Neural progenitor cell (in vitro differentiated cells): ENCODE measurements at places on chromosomes 2 and 18. TPM values are rescaled to one million over a fixed set of nuclear protein-coding genes. Genes with fewer than 3 reads are reported as not detected.

The RGPD3 gene
- 0.07 and 0.25 TPM in 2 replicates for total RNA-seq

DNA sequence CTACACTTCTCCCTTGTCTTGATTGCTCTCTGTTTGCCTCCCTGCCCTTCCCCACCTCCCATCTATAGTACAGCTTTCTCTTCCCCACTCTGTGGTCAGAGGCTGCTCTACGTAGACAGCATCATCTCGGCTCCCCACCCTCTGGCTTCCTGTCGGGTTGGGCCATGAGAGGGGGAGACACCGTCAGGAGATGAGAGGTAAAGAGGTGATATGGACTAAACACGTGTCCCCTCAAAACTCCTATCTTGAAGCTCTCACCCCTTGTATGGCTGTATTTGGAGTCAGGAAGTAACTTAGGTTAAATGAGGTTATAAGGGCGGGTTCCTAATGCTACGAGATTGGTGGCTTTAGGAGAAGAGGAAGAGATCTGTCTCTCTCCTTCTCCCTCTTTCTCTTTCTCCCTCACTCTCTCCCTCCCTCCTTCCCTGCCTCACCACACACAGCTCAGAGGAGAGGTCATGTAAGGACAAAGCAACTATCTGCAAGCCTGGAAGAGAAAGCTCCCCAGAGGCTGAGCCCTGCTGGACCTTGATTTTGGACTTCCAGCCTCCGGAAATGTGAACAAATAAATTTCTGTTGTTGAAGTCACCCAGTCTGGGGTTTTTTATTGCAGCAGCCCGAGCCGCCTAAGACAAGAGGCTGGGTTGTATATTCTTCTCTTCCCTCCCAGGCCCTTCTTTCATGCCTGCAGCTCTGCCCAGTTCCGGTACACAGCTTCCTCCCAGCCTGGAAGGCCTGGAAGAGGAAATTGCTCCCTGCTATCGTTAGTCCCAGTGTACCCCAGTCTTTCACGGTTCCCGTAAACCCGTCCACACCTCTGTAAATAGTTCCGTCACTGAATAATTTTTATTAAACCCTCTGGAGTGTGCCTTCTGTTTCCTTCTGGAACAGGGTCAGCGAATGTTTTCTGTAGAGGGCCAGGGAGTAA lies 138.0 kb downstream of the AKAIN1 start:
- H3K27ac ChIP-seq, result no peak overlapping the region
- no peak overlapping the region for H3K4me3 ChIP-seq
- H3K27me3 ChIP-seq, result no peaks in the 10 kb centered on the region
- DNase-seq, result no peak
- H3K4me1 ChIP-seq, result no peaks in the 10 kb centered on the region

The SERPINB10 gene
- not detected in 2 replicates for total RNA-seq

DNA sequence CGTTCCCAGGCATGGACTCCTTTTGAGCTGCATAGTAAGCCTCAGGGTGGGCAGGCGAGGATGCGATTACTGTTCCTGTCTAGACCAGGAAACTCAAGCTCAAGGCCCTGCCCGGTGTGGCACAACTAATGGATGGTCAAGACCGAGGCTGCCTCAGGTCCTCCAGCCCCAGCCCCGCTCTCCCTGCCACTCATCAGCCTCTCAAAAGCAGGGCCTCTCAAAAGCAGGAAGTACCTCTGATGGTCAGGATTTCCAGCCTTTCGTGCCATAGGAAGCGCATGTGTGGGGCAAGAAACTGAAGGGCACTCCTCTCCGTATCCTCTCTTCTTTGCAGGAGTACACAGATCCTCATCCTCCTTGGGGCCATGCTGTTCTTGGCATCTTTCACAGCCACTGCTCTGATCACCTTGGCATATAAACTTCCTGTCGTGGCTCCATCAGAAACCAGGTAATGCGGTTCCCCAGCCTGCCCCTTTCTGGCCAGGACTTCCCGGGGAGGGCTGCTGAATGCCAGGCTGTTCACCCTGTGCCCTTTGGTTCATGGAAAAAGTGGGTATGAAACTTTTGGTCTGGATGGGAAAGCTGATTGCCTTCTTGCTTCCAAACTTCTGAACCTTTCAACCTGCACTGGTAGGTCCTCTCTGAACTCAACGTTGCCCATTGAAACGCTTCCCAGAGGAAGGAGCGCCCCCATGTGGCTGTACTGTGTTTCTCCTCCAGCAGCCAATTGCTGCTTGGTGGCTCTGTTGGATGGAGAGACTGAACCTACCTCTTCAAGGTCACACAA lies 82.8 kb upstream of the SEC11C start:
- H3K27me3 ChIP-seq, result no peaks in the 10 kb centered on the region
- H3K4me3 ChIP-seq, result no peak overlapping the region
- H3K4me1 ChIP-seq, result no peaks in the 10 kb centered on the region
- H3K27ac ChIP-seq, result no peak overlapping the region

DNA sequence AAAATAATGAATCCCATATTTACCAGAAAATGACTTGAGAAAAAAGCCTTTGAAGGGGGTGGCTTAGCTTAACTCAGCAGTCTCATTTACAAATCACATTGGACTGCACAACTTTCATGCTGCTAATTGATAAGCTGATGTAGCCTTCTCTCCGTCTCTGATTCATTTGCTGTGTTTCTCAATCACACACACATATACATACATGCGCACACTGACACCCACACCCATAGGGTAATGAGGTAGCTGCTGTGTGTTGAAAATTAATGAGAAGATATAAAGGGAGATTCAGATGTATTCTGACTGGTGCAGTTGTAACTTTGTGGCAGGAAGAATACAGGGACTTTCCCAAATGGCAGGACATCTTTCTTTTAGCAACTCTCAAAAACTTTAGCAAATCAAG lies 141.9 kb upstream of the GCFC2 start:
- H3K4me3 ChIP-seq, result no peak overlapping the region
- H3K4me1 ChIP-seq, result no peaks in the 10 kb centered on the region
- H3K27ac ChIP-seq, result no peak overlapping the region
- H3K27me3 ChIP-seq, result no peaks in the 10 kb centered on the region
- no peak for DNase-seq
- H3K36me3 ChIP-seq, result no peaks in the 10 kb centered on the region

DNA sequence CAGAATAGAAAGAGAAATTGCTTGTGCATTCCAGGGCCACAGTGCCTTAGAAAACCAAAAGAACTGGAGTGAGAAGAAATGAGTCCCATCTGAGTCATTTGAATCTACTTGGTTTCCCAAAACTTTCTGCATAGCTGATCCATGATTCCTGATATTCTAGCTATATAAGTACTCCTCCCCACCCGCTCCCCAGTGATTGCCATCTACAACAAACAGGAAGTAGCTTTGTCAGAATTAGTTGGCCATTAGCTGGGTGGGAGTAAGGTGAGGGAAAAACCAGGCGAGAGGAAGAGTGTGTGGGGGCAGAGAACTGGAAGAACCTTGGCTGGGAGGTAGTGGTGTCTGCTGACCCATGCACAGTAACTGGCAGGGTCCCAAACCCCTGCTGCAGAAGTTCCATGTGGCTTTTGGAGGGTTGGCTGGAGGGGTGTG lies 122.1 kb downstream of the ACAA2 start:
- H3K36me3 ChIP-seq, result no peaks in the 10 kb centered on the region
- H3K4me1 ChIP-seq, result no peaks in the 10 kb centered on the region
- no peak overlapping the region for H3K4me3 ChIP-seq
- H3K27me3 ChIP-seq, result no peaks in the 10 kb centered on the region

GRCh38 chr2:172431993-172432392 lies 4.6 kb downstream of the ITGA6 start:
- no peak overlapping the region for H3K27ac ChIP-seq
- no peaks in the 10 kb centered on the region for H3K36me3 ChIP-seq

DNA sequence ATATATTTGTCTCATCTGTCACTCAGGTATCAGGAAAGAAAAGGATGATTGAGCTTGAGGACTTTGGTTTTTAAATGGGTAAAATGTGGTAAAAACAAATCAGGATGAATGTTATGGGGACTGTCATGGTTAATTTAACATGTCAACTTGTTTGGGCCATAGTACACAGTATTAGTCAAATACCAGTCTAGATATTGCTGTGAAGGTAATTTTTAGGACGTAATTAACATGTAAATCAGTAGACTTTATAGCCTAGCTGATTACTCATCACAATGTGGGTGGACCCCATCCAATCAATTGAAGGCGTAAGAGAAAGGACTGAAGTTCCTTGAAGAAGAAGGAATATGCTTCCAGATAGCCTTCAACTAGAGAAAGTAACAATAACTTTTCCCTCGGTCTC lies 275.7 kb upstream of the ZNF804A start:
- H3K36me3 ChIP-seq, result no peaks in the 10 kb centered on the region
- DNase-seq, result no peak
- no peak overlapping the region for H3K27ac ChIP-seq
- no peaks in the 10 kb centered on the region for H3K27me3 ChIP-seq
- no peak overlapping the region for H3K4me3 ChIP-seq

- peaks cover 27% of the 10 kb centered on the region for H3K4me1 ChIP-seq
- no peaks in the 10 kb centered on the region for H3K36me3 ChIP-seq
- H3K27me3 ChIP-seq, result peaks cover 37% of the 10 kb centered on the region
- peak overlapping the region; percentile 61 for H3K27ac ChIP-seq
- peak; percentile 44 for DNase-seq
- peak overlapping the region; percentile 72 for H3K4me3 ChIP-seq
Measured at GRCh38 chr2:218400167-218400929, 680 bp downstream of the CTDSP1 start.

The LOXHD1 gene
- total RNA-seq, result not detected in 2 replicates

DNA sequence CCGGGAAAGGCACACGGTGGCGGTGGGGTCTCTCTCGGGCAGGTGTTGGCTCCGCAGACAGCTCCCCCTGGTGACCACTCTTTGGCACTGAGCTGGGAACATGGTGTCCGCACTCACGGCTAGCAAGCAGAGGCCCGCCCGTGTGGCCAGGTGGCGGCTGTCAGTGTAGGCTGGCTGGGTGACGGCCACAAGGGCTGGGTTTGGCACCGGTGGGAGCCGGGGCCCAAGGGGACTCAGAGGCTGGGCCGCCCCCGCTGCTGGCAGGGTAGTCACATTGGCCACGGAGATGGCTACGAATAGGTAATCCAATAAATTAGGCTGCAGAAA lies 1071.7 kb downstream of the RPIA start:
- H3K27me3 ChIP-seq, result no peaks in the 10 kb centered on the region
- no peaks in the 10 kb centered on the region for H3K36me3 ChIP-seq
- no peak overlapping the region for H3K4me3 ChIP-seq
- H3K4me1 ChIP-seq, result no peaks in the 10 kb centered on the region

The PCGF1 gene
- 10.9 and 13.8 TPM in 2 replicates for total RNA-seq

The GALR1 gene
- not detected in 2 replicates for total RNA-seq

DNA sequence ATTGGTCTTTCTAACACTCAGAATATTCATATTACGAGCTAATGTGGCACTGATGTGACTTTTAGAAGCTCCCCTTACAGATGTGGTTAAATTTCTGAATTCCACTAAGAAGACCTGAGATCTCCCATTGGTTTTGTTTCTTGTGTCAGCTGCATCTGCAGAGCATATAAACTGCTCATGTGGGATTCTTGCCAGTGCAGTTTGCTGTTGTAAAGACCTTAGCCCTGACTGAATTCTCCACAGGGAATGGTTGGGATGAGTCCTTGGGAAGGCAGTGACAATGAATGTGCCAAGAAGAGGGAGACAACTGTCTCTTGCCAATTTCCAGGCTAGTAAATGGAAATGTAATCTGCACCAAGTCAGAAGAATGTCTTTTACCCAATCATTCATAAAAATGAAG lies 94.1 kb downstream of the PTPRM start:
- H3K4me3 ChIP-seq, result no peak overlapping the region
- H3K4me1 ChIP-seq, result peaks cover 19% of the 10 kb centered on the region
- H3K27ac ChIP-seq, result no peak overlapping the region
- H3K36me3 ChIP-seq, result no peaks in the 10 kb centered on the region
- no peak for DNase-seq

- H3K27ac ChIP-seq, result no peak overlapping the region
- H3K36me3 ChIP-seq, result no peaks in the 10 kb centered on the region
Measured at GRCh38 chr2:124211461-124211860, 186.4 kb downstream of the CNTNAP5 start.

The SDC1 gene
- total RNA-seq, result 27.5 and 54.0 TPM in 2 replicates

GRCh38 chr2:8153258-8153718 lies 528.6 kb upstream of the ID2 start:
- no peak for DNase-seq
- H3K4me3 ChIP-seq, result no peak overlapping the region
- H3K36me3 ChIP-seq, result no peaks in the 10 kb centered on the region
- H3K27ac ChIP-seq, result no peak overlapping the region
- no peaks in the 10 kb centered on the region for H3K27me3 ChIP-seq

DNA sequence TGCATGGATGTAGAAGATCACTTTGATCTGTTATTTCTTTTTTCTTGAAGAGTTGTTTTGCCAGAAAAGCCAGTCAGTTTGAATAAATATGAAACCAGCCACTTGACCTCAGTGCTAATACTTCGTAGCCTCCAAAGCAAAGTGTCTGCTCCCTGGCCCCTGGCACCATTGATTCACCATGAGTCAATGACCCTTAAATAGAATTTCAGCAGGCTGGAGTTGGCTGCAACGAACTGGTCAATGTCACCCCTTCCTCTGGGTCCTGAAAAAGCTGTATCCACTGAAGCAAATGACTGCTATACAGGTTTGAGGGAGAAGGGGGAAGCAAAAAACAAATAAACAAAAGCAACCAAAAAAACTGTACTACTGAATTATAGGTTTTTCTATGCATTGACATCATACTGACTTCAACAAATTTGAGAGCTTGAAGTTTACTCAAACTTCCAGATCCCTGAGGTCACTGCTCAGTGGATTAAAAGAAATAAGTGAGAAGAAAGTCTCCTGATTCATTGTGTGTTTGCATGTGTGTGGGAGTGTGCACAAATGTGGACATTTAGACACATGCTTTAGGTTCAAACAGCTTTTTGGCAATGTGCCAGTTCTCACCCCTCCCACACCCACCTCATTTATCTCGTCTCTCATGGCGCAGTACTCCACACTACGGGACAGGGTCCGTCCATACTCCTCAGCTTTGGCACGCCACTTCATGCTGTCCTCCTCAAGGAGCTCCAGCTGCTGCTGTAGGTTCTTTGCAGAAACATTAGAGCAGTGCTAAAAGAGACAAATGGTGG lies 58.1 kb upstream of the TTN start:
- no peaks in the 10 kb centered on the region for H3K36me3 ChIP-seq
- no peak overlapping the region for H3K27ac ChIP-seq
- H3K4me3 ChIP-seq, result no peak overlapping the region
- peaks cover 5% of the 10 kb centered on the region for H3K4me1 ChIP-seq
- no peak for DNase-seq
- H3K27me3 ChIP-seq, result no peaks in the 10 kb centered on the region

- H3K4me1 ChIP-seq, result peaks cover 7% of the 10 kb centered on the region
- no peak overlapping the region for H3K27ac ChIP-seq
- no peaks in the 10 kb centered on the region for H3K36me3 ChIP-seq
- no peak overlapping the region for H3K4me3 ChIP-seq
Measured at GRCh38 chr2:62698653-62699052, 6.9 kb upstream of the EHBP1 start.

DNA sequence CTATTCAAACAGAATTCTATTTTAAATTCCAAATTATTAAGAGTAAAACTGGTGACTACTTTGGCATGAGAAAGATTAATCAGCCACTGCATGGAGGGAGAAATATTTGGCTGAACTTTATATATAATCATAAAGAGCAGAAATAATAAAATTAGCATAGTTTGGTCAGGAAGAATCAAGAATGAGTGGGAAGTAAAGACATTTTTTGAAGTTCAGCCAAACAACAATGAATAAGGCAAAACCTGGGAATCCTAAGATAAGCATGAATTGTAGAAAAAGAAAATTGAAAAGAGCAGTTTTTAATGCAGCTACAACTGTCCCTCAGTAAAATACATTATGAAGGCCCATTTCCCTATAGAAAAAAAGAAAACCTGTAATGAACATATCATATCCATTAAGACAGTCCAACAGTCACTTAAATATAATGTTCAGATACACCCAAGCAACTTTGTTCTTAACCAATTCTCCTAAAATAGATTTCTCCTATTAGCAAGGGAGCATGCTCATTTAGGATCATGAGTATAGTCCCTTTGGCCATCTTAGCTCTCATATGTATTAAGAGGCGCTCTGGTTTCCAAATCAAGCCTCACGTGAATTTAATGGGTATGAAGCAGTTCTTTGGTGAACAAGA lies 6.5 kb downstream of the TMEM17 start:
- H3K36me3 ChIP-seq, result no peaks in the 10 kb centered on the region
- no peak for DNase-seq
- no peak overlapping the region for H3K27ac ChIP-seq
